Osteoblast (primary cell): ENCODE measurements at places on chromosomes 3 and 15. TPM values are rescaled to one million over a fixed set of nuclear protein-coding genes. Genes with fewer than 3 reads are reported as not detected.

DNA sequence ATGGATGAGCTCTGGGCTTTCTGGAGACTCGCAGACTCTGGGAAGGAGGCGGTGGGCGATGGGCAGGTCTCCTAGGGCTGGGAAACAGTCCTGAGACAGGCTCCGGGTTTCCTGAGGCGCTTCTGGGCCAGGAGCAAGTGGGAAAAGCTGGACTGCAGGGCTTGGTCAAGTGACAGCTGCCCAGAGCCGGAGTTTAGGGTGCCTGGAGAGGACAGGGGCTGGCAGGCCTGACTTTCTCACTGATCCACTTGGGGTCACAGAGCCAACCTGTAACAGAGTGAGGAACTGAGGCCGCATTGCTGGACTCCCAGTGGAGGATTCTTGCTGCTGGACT is 107.9 kb downstream of the APBA2 start:
- no peaks in the 10 kb centered on the region for H3K36me3 ChIP-seq
- peak; percentile 61 for DNase-seq
- no peak overlapping the region for H3K4me3 ChIP-seq
- H3K27me3 ChIP-seq = no peaks in the 10 kb centered on the region
- H3K27ac ChIP-seq = no peak overlapping the region

DNA sequence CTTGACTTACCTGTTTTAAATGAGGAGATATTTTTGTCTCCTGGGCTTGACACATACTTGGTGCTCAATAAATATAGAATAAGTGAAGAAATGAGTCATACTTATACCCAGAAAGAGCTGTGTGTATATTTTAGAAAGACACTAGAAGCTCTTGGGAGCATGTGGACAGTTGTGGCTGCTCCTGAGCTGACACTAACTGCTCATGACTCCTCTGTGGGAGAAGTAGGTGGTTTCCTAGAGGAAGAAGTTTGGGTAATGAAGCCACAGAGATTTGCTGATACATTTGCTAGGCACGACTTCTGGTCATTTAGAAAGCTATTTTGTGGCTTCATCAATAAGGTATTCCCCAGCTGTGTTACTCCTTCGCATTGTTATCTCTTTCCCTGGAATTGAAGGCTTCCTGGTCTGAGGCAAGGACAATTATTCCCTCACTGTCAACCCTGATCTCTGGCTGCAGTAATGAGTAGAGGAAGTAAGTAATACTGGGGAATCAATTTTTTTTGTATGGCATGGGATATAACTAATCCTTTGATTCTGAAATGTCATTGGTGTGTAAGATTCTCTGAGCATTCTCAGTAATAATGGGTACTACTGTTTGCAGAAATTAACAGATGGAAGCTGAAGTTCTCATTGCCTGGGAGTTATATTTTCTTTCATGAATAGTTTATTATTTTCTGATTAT is 79.6 kb upstream of the DCBLD2 start:
- peak overlapping the region; percentile 59 for H3K27ac ChIP-seq
- H3K36me3 ChIP-seq = no peaks in the 10 kb centered on the region
- no peaks in the 10 kb centered on the region for H3K27me3 ChIP-seq
- peaks cover 59% of the 10 kb centered on the region for H3K4me1 ChIP-seq

Gene FANCD2OS
- not detected in 2 replicates for total RNA-seq

DNA sequence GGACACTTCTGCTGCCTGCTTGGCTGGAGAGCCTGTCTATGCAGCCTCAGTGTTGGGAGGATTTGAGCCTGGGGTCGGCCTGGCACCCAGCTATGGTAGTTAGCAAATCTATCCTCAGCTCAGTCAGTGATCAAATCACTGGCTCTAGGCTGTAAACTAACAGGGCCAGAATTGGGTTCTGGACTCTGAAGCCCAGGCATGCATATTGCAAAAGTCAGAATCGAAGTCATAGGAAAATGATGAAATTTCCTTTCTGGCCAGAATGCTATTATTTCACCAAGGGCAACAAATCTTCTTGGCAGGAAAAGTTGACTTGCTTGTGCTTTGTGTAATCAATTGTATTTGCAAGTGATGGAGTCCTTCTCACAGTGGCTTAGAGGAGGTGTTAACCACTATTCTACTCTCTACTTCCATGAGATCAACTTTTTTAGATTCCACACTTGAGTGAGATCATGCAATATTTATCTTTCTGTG is 482.6 kb upstream of the TPRG1 start:
- no peaks in the 10 kb centered on the region for H3K36me3 ChIP-seq
- no peak for DNase-seq
- no peaks in the 10 kb centered on the region for H3K27me3 ChIP-seq
- H3K27ac ChIP-seq = peak overlapping the region; percentile 84
- H3K4me1 ChIP-seq = peaks cover 26% of the 10 kb centered on the region

DNA sequence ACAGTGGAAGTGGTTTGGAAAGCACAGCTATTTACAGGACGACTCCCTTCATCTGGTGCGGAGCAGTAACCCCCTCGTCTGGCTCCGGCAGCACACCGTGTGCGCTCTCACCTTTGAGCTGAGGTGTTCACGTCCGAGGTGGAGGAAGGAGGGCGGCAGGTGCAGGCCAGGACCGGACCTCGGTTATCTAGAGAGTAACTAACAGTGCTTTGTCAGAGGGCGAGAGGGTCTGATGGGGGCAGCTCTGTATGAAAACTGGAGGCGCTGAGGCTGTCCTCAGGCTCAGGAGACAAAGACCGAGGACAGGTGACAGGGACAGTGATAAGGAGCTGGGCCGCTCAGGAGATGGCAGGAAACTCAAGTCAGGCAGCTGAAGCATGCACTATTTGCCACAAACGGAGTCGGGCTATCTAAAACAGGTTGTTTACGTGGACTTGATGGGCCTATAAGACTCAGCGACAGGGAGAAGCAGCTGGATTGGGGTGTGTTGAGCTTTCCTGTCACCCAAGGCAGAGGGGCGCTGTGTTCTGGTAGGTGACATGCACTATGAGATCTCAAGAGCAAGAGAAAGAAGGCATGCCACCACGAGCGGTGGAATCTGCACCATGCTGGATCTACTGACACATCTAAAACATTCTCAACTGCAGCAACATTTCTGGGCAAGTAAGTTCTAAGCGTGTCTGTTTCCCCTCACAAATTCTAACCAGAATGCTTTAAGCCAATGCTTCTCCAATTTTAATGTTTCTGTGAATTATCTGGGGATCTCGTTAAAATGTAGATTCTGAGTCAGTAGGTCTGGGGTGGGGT is 155.2 kb downstream of the XXYLT1 start:
- H3K4me1 ChIP-seq = peaks cover 31% of the 10 kb centered on the region
- no peak overlapping the region for H3K27ac ChIP-seq
- peak; percentile 66 for DNase-seq

DNA sequence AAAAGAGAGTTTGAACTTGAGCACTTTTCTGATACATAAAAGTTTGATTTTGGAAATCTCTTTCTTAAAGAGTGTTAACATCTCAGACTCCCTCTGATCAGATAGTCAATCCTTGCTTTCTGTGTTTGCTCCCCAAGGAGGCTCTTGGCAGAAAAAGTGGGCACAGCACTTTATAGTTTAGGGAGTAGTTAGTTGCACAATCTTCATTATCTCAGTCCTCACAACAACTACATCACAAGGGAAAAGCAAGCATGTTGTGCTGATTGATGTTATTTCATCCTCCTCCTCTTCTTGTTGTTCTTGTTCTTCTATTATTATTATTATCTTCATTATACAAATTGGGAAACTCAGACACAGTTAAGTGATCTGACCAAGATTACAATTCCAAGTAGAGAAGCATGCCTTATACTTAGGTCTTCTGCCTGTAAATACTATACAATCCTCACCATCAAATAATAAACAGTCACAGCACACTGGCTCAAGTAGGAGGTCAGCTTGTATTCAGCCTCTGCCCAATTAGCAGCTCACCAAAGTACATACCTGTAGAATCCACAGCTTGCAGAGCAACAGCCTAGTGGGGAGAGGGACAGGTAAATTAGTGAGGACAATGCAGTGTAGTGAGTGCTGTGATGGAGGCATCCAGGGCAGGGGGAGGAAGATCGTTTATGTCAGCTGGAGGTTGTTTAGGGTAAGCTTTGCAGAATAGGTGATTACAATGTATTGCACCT is 304.1 kb upstream of the MME start:
- H3K27ac ChIP-seq = no peak overlapping the region
- no peak overlapping the region for H3K4me3 ChIP-seq
- no peaks in the 10 kb centered on the region for H3K36me3 ChIP-seq
- DNase-seq = no peak
- no peaks in the 10 kb centered on the region for H3K27me3 ChIP-seq

Gene GATA2
- total RNA-seq = 0.72 and 0.88 TPM in 2 replicates

Gene SMCO1
- total RNA-seq = not detected in 2 replicates

GRCh38 chr3:126371096-126371705 is 14.0 kb upstream of the KLF15 start:
- no peak overlapping the region for H3K4me3 ChIP-seq
- DNase-seq = no peak
- no peaks in the 10 kb centered on the region for H3K36me3 ChIP-seq
- H3K4me1 ChIP-seq = no peaks in the 10 kb centered on the region
- no peaks in the 10 kb centered on the region for H3K27me3 ChIP-seq
- H3K27ac ChIP-seq = no peak overlapping the region

DNA sequence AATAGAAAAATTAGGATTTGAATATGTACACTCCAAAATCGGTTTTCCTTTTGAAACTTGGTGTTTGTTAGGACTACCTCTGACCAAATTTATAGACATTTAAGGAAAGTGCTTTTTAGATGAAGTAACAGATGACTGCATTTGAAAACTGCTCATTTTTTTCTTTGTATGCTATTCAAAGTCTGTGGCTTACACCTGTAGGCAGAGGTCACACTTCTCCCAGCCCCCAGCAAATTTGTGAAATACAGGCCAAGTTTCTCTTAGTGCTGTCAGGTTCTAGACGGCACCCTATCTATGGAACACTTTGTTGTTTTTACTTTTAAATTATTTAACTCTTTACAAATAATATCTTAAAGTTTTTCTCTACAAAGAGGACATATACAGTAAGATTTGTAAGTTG is 100.8 kb upstream of the C15orf61 start:
- no peak overlapping the region for H3K27ac ChIP-seq
- H3K4me1 ChIP-seq = no peaks in the 10 kb centered on the region
- no peak overlapping the region for H3K4me3 ChIP-seq
- H3K36me3 ChIP-seq = no peaks in the 10 kb centered on the region
- H3K27me3 ChIP-seq = no peaks in the 10 kb centered on the region

DNA sequence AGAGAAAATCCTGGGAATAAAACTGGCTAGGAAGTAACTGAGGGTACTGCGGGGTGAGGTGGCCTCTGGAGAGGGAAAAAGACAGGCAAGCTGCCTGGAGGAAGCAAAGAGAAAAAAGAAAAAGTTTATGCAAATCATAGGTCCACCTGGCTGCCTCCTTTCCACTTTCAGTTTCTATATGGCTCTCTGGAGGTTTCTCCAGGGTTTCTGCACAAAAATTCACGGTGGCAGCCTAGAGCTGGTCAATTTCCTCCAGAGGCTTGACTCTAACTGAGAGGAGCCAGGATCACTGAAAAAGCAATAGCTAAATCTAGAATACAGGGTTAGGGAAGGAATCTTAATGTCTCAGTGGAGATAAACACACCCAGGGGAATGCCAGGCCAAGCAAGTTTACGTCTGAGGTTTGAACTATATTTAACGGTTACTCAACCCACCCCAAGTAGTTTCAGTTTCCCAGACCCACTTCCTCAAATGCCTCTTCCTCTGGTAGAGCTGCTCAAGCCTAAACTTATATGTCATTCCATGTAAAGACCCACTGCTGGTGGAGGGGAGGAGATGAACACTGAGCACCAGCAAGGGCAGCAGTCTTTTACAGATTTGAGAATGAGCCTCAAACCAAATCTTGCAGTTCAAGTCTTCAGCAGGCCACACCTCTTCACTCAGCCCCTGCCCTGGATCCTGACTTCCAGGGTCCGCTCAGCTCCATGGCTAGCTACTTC is 5.7 kb downstream of the LYSMD2 start:
- DNase-seq = no peak
- H3K27ac ChIP-seq = peak overlapping the region; percentile 21
- no peaks in the 10 kb centered on the region for H3K27me3 ChIP-seq
- peak overlapping the region; percentile 52 for H3K4me3 ChIP-seq
